CD4-positive, alpha-beta T cell treated with Interleukin-10 for 1 hour (primary cell): ENCODE measurements at places on chromosomes 3 and 15.

DNA sequence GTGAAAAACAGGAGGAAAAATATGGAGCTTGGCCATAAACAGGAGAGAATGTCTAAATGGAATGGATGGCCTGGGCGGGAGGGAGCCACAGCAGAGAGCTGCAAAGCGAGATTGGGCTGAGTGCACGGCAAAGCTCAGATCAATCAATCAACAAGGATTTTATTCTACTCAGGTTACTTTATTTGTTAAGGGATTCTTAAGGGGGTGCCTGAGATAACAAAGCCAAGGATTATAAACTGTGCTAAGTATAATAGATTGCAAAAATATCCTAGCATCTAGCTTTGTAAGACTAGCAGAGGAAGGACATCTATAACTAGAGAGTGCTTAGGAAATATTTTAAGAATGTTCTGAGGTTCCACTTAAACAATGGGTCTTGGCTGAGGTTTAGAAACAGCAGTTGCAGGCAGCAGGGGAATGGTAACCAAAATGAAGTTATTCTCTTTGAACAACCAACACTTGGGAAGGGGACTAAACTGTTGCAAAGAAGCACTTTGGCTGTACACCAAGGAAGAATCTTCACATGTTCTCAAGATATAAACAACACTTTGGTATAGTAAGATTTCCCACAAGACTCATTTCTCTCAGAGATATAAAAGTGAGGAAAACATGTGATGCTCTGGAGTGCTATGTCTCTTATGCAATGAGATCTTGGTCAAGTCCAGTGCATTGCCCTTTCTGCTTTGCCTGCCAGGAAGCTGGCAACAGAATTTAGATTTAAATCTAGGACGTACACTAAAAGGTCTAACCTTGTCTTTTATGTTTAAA, 35.5 kb downstream of the TMEM212 start:
- no peak for DNase-seq

- no peak for DNase-seq
These were observed 4.3 kb downstream of the RBP1 start for GRCh38 chr3:139534992-139535879.

DNA sequence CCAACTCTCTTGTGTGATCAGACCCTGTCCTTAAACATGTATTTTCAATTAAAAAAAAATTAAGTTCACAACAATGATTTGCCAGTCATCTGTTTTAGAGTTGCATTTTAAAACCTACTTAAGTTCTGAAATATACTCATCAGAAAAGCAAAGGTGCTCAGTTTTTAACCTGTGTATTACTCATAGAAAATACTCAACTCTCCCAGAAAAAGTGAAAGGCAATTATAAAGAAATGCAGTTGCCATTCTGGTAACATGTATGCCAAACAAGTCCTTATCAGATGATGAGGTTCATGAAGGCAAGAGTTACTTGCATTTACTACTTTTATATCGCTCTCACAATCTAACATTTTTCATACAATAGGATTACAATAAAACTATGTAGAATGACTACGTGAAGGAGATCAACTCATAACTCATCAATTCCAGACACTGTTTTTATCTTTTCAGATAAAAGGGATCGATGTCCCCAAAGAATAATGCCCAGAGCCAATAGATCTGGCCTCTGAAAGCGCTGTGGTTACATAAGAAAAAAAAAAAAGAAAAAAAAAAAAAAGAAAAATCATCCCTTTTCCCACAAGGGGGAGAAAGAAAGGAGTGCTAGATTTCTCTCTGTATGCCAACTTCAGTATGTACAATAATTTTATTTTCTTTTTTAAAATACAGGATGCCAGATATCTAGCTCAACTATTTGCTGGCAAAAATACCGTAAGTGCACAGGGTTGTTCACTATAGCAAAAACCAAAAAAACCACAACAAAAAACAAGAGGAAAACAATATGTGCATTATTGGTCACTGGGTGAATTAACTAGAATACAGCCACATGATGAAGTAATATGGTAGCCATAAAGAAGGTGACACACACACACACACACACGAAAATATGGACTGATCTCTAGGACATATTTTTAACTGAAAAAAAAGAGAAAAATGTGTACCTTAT, 137.4 kb downstream of the NR1I2 start:
- DNase-seq = no peak

DNA sequence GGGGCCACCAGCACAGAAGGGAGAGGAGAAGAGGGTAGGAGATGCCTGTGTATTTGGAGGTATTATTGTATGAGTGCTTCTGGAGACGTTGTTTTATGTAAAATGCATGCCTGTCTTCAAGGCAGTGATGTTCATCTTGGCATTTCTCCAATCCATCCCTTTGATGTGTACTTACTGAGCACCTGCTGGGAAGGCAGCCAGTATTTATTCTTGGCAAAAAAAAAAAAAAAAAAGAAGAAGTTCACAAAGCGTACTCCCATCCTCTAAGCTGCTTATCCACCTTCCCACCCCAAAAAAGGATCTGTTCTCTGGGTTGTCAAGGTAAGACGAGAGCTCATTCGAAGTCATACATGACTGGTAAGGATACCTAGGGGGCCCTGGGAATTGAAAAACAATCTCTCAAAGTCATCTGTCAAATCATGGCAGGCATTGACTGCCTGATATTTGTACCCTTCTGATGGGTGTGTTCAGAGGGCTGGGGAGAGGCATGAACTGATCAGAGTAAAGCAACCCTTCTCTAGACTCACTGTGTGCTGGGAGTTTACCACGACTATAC, 30.0 kb upstream of the SLC6A1 start:
- no peak for DNase-seq

DNA sequence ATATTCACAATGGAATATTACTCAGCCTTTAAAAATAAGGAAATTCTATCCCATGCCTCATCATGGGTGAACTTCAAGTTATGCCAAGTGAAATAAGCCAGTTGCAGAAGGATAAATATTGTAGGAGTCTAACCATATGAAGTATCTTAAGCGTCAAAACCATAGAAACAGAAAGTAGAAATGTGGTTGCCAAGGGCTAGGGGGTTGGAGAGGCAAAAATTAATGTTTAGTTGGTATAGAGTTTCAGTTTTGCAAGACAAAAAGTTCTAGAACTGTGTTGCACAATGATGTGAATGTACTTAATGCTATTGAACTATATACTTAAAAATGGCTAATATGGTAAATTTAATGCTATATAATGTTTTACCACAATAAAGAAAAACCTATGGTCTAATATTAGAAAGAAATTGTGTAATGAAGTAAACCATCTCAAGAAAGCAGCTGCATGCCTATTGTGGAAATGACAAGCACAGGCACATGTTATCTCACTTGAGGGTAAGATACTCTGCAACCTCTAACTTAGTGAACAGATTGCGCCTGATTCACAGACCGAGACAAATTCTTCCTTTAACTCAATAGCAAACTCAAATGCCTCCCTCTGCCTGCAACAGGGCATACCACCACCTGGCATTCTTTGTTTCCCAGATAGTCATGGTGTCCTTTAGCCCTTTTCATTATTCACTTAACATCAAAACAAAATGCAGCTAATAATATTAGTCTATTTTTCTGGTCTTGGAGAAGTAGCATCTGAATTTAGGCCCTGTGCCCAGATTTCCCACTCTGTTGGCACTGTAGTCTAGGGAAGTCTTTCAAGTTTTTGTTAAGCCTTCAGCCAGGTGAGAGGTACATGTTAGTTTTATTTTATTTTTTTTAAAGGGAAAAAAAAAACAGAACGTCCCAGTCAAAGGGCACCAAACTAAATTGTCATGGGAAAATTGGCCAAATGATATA, 80.2 kb upstream of the ACP3 start:
- no peak for DNase-seq

- no peak for DNase-seq
These were observed 92.8 kb downstream of the ZNF280D start for GRCh38 chr15:56640549-56640948.

- peak; percentile 68 for DNase-seq
These were observed 731 bp downstream of the FYTTD1 start for GRCh38 chr3:197750396-197750831.

DNA sequence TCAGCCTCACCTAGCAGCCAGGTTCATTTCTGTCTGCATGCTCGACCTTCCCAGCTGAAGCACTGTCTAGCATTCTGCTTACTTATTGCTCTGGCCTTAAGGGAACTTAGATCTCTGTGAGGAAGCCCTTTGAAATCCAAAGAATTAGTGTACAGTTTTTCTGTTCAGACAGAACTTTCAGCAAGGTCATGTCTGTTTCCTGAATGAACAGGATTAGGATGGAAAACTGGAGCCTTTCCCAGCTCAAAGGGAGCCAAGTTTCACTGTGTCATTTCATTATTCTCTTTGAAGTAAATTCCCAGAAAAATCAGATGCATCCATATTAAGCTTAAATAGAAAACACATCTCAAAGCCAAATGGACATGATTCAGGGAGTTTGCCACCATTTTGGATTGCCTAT, 457.3 kb upstream of the KCNMB2 start:
- DNase-seq = no peak

DNA sequence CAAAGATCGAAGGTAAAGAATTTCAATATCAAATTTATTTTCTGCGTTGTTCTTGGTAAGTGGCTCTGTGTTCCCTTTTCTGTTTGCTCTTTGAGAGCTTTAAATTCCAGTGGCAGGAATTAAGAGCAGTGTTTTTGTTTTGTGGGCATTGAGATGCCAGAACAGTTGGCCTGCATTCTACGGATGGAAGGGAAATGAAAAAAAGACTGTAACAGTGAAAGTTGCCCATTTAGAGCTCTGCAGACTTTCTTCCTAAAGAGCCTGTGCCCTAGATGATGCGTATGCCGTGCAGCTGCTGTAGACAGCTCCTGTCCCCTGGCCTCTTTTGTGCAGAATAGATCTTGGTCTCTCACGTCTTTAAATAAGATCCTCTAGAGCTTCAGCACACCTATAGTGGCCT, 58.8 kb downstream of the KAT2B start:
- DNase-seq = no peak

- DNase-seq = no peak
These were observed 28.7 kb downstream of the ATRIP start for GRCh38 chr3:48475188-48475587.

DNA sequence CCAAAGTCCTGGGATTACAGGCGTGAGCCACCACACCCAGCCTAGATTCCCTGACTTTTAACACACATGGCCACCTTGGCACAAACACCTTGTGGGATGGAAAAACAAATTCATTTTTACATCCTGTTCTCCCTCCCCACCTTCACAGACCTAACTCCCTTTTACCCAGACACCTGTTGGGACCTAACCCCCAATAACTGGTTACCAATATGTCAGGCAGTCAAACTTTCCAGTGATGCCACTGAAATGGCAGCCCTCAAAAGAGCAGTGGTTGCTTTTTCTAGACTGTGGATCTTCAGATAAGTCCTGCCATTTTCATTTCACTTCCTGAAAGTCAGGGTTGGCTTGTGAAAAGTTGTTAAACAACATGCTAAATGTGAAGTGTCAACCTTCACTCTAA, 34.9 kb downstream of the SIN3A start:
- DNase-seq = no peak
